ENCODE measurements at places on chromosomes 2 and 18. TPM values are rescaled to one million over a fixed set of nuclear protein-coding genes. Genes with fewer than 3 reads are reported as not detected.

GRCh38 chr2:151157000-151157735 is 104.5 kb downstream of the RBM43 start:
- DNase-seq, result no peak

DNA sequence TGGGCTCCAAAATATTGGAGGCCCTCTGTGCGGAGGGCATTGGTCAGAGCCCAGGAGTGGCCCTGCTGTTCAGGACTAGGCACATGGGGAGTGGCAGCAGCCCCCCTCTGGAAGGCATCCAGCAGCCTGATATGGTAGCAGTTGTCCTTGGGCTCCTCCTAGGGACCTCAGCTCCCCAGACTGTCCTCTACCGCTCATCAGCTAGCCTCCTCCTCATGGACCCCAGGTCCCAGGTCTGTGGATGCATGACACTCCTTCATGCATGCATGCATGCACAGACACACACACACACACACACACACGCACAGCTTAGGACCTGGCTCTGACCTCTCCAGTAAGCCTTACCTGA is 15.4 kb upstream of the ATP6V1B1 start:
- peak; percentile 31 for DNase-seq

PRR30 gene
- total RNA-seq, result not detected

CCL20 gene
- not detected for total RNA-seq

DNA sequence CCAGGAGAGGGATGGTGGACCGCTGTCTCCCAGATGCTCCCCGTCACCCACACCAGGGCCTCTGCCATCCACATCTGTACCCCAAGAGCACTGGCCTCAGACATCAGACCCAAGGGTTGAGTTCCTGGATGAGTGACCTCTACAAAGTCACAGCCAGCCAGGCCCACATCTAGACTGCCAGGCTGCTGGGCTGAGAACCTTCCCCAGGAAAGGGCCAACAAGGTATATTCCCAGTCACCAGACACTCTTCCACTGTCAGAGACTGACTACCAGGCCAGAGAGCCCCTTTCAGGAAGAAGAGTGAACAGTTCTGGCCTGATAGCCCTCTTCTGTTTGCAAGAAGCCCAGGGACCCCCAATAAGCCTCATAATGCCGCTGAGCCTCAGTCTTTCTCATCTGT is 44.3 kb downstream of the C1QL2 start:
- no peak for DNase-seq

PLA2R1 gene
- 0.89 TPM for total RNA-seq

DSC1 gene
- 0.04 TPM for total RNA-seq

GRCh38 chr2:139964721-139965440 is 1184.7 kb upstream of the NXPH2 start:
- DNase-seq, result no peak

GRCh38 chr2:85810371-85811179 is 56.8 kb downstream of the ATOH8 start:
- DNase-seq, result no peak

GRHL1 gene
- 0.30 TPM for total RNA-seq

- no peak for DNase-seq
These were observed 136.0 kb downstream of the PLCL1 start for GRCh38 chr2:197940382-197940781.

GRCh38 chr2:196592911-196593881 is 46.3 kb upstream of the CCDC150 start:
- peak; percentile 83 for DNase-seq

DNA sequence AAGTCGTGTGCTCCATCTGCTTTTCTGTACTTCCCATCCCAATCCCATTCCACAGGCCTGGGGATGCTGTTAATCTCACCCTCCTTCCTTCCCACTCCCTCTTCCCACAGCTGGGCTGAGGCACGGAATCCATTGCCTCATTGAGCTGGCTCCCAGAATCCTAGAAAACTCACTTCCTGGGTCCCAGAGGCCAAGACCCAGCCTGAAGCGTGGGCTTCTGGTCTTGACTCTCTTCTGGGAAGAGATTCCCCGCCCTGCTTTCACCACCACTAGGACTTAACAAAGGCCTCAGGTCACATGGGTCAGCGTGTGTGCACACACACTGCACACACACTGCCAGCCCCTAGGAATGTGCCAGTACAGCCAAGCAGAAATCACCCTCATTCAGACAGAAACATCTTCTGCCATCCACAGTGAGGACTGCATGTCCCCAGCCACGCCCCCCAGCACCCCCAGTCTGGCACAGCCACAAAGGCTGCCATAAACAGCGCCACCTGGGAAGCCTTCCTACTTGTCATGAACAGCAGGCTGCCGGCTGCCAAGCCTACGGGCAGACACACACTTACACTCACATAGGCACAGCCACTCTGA is 165.8 kb downstream of the TNS1 start:
- DNase-seq, result peak; percentile 82

- no peak for DNase-seq
These were observed 37.2 kb downstream of the ODC1 start for GRCh38 chr2:10410823-10411437.

DNA sequence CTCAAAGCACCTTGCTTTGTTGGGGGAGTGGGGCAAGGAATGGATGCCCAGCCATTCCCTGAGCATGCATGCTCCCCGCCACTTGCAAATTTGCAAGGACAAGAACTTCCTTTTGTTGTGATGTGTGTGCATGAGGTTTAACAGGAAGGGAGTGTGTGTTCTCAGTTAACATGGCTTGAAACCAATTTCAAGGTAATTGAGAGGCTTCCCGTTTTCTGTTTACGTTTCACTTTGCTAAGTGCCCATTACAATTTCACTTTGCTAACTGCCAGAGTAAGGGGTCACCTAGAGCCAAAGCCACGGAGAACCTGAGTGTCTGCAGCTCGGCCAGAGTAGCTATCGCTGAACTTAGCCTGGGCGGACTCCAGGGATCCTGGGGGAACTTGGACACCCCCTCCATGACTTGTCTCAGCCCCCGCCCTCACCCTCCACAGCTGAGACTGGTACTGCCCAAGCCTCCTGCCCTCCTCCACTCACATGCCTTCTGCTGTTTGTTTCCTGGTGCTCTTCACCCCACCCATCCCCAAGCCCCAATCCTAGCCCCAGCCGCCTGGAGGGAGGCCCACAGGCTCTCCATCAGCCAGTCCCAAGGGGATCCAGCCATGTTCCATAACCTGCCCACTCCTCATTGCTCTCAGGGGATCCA is 53.6 kb upstream of the LAPTM4A start:
- no peak for DNase-seq

GRCh38 chr2:170190172-170190571 is 12.2 kb downstream of the MYO3B start:
- no peak for DNase-seq

- DNase-seq, result no peak
These were observed 123.3 kb downstream of the LTBP1 start for GRCh38 chr2:33069894-33070651.
